ENCODE measurements at places on chromosomes 13 and 19.
A peak's percentile ranks its signal among the peaks of the same experiment; 100 is the strongest.

GRCh38 chr19:46648060-46648960, 12.3 kb upstream of the GNG8 start:
- DNase-seq: no peak

DNA sequence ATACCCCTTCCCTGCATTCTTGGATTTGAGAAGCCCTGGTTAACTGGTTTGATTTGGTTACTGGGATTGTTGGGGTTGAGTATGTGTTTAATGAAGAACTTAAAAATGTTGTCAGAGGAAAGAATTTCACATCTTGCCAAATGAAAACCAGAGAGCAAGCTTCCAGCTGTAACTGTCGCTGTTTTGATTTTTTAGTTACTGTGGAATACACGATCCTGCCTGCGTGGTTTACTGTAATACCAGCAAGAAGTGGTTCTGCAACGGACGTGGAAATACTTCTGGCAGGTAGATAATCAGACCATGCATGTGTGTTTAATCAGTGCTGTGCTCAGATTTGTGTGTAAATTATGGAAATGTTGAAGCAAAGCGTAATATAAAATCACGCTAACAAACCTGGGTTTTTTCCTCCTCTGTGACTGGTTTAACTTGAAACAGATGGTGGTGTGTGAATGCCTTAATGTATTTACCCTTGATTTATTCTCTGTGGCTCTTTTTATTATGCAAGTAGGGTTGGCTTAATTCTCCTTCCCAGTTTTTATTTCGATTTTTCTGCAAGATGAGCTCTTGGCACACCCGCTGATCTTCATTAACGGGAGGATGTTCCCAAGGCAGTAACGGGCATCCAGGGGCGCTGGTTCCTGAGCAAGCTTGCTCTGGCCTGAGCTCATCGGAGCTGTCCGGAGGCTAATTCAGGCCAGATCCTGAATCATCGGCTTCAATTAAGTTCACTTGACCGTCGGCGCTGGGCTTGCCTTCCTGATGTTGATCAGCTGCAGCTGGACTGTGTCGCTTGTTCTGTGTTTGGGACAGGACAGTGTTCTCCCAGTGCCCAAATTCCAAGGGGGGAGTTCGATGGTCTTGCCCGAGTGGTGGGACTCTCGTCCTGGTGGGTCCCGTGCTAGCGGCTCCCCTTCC, 16.0 kb downstream of the UPF1 start:
- DNase-seq: peak; percentile 56

DNA sequence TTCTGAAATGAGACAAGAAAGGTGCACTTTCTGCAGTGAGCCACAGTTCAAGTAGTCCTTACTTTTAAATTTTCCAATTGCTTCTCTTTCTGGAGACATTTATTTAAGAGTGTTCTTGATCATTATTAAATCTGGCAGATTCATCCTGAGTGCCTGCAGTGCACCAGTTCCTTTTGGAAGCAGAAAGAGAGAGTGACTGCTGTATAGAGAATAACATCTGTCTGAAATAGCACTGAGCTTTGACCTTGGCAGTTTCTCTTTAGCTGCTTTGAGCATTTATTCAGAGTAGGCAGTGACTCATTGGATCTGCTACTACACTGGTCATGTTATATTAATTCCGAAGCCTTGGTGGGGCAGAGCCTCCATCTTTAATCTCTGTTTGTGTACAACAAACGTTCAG, 1373.7 kb downstream of the PCDH9 start:
- peak; percentile 32 for DNase-seq

- no peak for DNase-seq
Observed at GRCh38 chr13:71517004-71517403, 350.0 kb downstream of the DACH1 start.

DNA sequence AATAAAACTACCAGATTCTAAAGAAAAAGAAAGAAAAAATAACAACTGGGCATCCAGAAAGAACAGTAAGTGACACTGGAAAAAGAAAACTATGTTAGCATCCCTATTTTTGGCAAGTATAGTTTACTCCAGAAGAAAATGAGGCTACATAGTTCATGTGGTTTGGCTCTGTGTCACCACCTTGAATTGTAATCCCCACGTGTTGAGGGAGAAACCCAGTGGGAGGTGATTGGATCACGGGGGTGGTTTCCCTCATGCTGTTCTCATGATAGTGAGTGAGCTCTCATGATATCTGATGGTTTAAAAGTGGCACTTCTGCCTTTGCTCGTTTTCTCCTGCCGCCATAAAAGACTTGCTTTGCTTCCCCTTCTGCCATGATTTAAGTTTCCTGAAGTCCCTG, 76.9 kb downstream of the ITGBL1 start:
- DNase-seq: peak; percentile 84

DNA sequence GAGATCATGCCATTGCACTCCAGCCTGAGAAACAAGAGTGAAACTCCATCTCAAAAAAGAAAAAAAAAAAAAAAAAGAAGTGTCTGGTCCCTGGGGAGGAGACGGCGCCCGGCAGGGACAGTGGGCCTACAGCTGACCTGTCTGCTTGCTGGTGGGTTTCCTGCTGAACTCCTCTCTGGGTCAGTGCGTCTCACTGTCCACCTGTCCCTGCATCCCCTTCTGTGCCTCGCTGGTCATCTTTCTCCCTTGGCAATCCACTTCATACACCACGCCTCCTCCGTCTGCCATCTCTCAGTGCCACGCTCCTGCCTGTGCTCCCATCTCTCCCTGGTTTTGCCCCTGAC, 63.4 kb downstream of the ACSBG2 start:
- no peak for DNase-seq

- DNase-seq: no peak
Observed at GRCh38 chr19:16892868-16893685, 4.3 kb downstream of the F2RL3 start.

- DNase-seq: no peak
Observed at GRCh38 chr13:73991384-73991783, 142.8 kb downstream of the KLF12 start.

DNA sequence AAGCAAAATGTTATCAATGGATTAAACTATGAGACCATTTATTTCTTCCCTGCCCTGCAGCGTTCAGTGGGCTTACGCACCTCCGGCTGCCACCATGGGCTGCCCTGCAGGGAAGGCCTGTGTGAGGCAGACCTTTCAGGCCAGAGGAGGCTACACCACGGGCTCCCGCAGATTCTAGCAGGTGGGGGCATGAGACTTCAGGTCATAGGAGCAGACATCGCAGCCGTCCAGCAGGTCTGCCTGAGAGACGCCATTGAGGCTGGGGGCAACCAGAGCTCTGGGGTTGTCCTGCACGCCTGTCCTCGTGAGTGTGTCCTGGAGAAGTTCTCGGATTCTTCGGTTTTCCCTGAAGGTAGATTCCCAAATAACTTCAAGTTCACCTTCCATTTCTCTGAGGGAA, 9.4 kb upstream of the SLC7A9 start:
- no peak for DNase-seq
